ENCODE measurements at places on chromosomes 4 and X.

- peak; percentile 59 for DNase-seq
Observed at GRCh38 chr4:40629401-40630334, at the start of gene RBM47. RBM47 (minus strand) TSS chr4:40629864; CDS start chr4:40438893, 190,971 bp downstream.

- no peak for DNase-seq
Observed at GRCh38 chr4:26912810-26913209, 52.2 kb downstream of the STIM2 start.

DNA sequence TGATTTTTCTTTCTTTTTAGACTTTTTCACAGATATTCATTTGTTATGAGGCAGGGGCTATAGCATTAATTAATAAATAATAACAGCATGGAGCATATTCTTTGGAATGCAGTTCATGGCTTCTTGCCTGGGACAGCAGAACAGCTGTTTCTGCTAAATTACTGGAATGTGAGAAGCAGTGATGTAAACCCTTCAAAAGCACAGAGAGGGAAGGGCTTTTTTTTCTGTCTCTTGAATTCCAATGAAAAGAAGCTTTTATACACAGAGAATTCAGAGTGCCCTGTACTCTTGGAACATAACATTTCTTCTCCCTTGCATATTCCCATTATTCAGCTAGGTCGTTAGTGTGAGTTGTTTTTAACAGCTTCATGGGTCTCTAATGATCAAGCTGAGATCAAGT is 28.5 kb upstream of the ANK2 start:
- no peak for DNase-seq

DNA sequence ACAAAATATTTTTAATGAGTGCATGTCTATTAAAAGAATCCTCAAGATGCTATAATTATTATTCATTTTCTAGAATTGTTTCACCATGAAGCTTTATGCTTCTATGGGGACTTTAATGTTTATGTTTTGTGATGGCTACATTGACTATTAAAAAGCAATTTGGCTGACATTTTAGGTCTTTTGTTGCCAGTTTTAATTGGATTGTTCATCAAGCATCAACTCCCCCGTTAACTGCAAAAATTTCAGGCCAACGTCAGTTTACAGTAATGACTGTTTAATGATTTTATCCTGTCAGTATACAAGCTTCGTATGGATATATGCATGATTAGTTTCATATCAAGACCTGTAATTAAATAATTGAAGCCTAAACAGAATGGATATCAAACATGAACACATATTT is 422.8 kb downstream of the SH2D1A start:
- DNase-seq: no peak

DNA sequence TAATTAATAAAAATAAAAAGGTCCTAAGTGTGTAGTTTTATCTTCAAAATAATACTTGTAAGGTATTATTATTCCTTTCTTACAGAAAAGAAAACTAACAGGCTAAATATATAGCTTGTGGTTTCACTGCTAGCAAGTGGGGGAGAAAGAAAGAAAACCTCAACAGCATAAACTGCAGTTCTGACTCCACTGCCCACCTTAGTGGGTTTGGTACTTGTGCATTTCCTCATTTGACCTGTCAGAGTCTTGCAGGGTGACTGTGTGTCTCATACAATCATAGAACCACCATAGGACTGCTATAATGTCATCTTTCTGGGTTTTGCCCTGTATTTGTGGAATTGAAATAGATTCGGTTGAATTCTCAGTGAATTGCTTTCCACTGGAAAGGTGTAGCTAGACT is 94.7 kb upstream of the PUDP start:
- no peak for DNase-seq

- no peak for DNase-seq
Observed at GRCh38 chrX:24002792-24003191, 24.2 kb downstream of the KLHL15 start.

DNA sequence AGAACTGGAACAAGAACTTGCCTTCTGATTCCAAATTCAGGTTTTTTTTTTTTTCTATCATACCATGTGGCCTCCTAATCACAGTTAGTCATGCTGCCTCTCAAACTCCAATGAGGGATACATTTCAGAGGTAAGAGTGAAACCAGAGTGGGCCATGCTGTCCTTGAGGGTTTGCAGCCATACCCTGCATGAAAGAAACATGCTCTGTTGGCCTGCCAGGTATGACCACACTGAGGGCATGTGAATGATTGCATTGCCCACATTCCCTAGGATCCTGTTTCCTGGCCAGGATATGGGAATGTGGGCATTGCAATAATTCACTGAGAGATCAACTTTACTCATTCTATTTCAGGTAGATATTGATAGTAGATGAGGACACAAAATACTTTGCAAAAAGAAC is 56.4 kb upstream of the DDIT4L start:
- no peak for DNase-seq

- no peak for DNase-seq
Observed at GRCh38 chr4:2368746-2369437, 49.6 kb downstream of the ZFYVE28 start.

GRCh38 chr4:167020410-167020809 is 213.9 kb downstream of the SPOCK3 start:
- peak; percentile 31 for DNase-seq

DNA sequence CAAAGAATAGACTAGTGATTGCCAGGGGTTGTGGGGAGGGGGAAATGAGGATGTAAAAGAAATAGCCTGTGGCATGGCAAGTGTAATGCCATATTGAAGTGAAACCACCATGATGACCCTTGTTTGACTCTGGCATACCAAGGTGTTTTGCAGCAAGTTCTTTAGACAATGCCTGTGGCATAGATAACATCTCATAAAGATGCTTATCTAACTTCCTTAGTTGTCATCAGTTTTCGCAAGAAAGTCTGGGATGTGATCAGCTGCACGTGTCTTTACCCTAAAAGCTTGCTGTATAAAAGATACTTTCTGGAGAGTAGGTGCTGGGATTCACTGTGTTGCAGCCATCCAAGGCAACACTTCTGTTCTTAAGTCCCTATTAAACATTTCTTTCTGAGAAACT is 176.1 kb upstream of the MAGEB16 start:
- no peak for DNase-seq

GRCh38 chr4:108170631-108171338 is 2.1 kb upstream of the LEF1 start:
- no peak for DNase-seq

GRCh38 chr4:95830651-95831050 is 9.2 kb upstream of the PDHA2 start:
- no peak for DNase-seq

DNA sequence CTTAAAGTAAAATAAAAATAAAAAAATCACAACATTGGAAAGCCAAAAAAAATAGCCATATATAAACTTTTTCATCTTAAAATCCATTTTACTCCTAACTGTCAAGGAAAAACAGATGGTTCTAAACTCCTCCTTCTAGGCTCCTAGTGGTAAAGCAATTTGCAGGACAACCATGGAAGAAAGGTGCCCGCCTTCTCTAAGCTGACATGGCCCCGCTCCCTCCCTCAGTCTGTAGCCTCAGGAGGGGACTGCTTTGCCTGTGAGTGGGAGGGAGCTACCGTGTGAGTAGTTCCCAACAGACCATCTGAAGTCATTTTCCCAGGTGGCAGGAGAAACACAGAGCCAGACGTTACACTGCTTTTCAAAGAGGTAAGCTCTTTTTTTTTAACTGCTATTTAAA is 336.2 kb upstream of the FAT1 start:
- DNase-seq: no peak

DNA sequence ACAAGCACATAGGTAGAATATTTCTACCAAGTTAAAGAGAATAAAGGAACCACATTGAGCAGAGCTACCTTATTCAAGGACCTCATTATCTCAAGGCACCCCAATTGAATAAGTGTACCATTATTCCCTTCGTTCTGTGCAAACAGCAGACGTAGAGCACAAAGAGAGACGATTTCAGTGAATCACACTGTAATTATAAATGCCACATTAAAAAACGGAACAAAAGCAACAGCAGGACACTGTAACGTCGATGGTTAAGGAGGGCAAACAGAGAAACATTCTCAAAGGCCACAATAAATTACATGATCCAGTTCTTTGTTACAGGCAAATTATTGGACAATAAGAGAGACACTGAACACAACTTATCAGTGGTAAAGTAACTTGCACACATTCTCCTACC is 644.1 kb upstream of the TENM3 start:
- no peak for DNase-seq

DNA sequence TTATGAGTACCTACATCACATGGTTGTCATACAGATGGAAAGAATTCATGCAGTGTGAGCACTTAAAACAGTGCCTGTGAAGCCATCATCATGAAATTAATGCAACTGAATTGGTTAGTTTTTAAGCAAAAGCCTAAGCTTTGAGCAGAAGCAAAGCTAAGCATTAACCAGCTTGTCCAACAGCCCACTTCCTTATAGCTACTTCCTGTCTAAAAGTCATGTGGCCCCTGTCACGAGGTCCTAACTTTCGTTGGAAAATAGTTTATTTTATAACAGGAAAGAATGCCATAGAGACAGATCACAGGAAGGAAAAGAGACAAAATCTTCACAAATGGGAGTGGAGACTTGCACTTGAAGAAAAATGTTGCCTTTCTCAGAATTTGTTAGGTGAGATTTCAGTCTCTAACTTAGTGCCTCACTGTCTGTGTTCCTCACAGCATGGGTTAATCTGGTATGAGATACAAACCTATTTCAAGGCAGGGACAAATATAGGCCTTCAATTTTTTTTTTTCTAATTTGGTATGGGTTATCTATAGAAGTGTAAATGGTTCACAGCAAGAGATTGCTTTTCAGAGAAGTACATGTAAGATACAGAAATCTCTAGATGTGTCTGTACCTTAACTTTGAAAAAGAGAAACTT is 27.7 kb upstream of the VCX start:
- no peak for DNase-seq
